ENCODE measurements at places on chromosomes 6 and 20.

DNA sequence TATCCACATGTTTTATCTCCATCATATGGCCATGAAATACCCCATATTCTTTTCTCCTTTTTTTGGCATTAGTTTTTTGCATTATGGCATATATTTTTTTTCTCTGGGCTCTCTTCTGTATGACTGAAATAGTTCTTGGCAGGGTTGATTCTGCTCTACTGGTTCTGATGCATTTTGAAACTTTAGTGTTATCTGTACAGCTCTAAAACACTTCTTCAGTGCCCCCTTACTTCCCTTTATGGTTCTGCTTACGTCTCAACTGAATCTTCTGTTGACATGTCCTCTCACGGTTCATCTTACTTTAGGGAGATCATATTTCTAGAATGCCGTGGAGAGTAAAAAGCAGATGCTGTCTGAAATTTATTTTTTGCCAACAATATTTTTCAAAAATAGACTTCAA, 23.2 kb upstream of the TXNDC5 start:
- DNase-seq = no peak

GRCh38 chr20:17646209-17646960, 35.7 kb downstream of the RRBP1 start:
- no peak for DNase-seq

DNA sequence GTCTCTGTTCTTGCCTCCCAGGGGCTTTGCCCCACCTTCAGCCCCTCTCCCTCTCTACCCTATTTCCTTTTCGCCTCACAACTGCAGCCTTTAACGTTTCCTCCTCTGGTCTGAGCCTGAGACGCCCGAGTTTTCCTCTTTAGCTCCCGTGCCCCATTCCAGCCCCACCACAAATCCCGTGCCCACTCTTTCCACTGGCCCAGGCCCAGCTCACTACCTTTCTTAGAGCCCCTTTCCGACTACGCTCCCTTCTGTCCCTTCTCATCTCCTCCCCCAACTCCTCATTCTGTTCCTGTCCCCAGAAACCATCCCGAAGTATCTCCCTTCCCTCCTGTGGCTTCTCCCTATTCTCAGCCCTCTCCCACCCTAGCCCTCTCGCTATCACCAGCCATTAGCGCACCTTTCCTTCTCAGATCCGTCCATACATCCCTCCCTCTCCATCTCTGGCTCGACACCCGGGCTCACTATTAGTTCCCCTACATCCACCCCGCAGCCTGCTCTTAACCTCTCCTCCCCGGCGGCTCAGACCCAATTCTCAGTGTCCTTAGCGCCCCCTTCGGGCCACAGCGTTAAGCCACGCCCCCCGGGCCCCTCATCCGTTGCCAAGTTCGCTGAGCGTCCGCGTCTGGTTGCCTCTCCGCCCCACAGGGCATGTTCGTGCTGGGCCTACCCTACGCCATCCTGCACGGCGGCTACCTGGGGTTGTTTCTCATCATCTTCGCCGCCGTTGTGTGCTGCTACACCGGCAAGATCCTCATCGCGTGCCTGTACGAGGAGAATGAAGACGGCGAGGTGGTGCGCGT, 2.7 kb downstream of the SLC32A1 start:
- no peak for DNase-seq

- no peak for DNase-seq
Observed at GRCh38 chr6:147578883-147579282, 70.4 kb downstream of the SAMD5 start.

DNA sequence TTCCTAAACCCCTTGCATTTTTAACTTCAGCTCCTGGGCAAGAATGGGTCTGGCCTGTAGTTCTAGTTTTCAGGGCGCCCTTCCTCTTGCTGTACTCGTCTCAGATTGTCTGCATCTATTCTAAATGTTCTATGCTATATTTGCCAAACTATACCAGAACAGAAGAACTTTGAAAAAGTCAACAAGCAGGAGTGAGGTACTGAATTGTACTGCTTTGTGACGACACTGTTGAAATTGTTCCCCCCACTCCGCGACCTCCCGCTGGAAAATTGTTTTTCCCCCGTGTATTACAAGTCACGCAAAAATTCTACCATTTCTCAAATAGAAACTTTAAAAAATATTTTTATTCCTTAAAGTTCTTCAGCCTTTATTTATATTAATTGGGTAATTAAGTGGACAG, 73.9 kb downstream of the CBFA2T2 start:
- DNase-seq = no peak

GRCh38 chr6:143642403-143642802, 35.4 kb upstream of the PHACTR2 start:
- DNase-seq = no peak

DNA sequence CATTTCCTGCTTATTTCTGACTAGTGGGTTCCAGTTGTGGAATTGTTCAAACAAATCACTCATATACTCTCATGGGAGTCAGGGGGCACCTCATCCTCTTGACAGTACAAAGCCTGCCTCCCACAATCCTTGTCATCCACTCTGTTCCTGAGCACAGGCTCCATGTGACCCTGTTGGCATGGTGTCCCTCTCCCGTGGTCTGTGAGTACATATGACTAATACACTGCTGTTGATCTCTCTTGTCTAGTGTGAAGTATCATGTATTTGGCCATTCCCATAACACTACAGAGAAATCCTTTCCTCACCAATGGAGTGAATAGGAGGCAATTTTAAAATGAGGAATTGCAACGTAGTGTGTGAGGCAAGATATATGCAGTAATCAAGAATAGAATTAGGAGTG, 185.3 kb downstream of the OGFRL1 start:
- no peak for DNase-seq

Data from trophoblast cell (in vitro differentiated cells and primary cell).